Purkinje cell (primary cell): ENCODE measurements at places on chromosomes 3 and 15. TPM values are rescaled to one million over a fixed set of nuclear protein-coding genes. Genes with fewer than 3 reads are reported as not detected.

The SERPINI1 gene
- 687 and 886 TPM in 2 replicates for polyA plus RNA-seq

The GOLGA6L1 gene
- not detected in 2 replicates for polyA plus RNA-seq

The ANKRD34C gene
- polyA plus RNA-seq, result 4.0 and 5.0 TPM in 2 replicates

The TJP1 gene
- polyA plus RNA-seq, result 11.2 and 15.6 TPM in 2 replicates
